ENCODE measurements at places on chromosomes 4 and X.

GRCh38 chr4:97370568-97370967, 772.7 kb downstream of the STPG2 start:
- DNase-seq, result no peak

GRCh38 chr4:8010618-8011017, 71.0 kb upstream of the AFAP1 start:
- DNase-seq, result peak; percentile 90

GRCh38 chr4:41989994-41990364, 351 bp upstream of the SLC30A9 start:
- DNase-seq, result peak; percentile 40

- no peak for DNase-seq
These were observed 29.8 kb upstream of the EMCN start for GRCh38 chr4:100547541-100548199.

DNA sequence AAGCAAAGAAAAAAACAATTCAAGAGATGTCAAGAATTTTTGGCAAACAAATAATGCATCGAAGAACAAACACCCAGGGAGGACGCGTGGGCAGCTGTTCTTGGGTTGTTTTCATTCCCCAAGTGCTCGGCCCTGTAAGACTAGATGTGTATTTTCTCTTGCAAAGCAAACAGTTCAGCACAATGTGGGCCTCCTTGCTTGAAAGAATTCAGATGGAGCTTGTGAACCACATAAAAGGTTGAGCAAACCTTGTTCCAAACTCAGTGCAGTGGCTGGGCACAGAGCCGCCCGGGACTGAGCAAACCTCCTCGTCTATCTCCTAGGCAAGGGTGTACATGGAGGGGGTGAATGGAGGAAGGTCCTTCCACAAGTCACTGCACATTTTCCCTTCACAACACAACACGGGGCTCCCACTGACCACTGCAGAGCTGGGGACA, 82.4 kb downstream of the HTRA3 start:
- DNase-seq, result peak; percentile 31

DNA sequence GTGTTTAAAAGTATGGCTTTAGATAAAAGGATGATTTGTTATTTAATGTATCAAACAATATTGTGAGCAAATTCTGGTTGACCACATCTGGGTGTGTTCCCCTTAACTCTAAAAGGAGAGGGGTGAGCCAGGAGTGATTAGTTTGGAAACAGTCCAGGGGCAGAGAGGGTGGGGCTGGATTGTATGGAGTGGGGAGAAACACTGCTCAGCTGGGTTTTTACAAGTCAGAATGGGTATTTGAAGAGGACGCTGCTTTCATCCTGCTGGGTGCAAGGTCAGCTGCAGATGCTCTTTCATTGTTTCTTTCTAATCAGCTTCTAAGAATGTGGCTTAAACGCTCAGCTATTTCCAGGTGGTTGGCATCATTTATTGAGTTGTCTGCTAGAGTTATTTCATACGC, 82.8 kb upstream of the LIMCH1 start:
- DNase-seq, result peak; percentile 26
